ENCODE measurements at places on chromosomes 7 and 10. TPM values are rescaled to one million over a fixed set of nuclear protein-coding genes. Genes with fewer than 3 reads are reported as not detected.

- H3K27me3 ChIP-seq = no peaks in the 10 kb centered on the region
- no peak overlapping the region for H3K27ac ChIP-seq
- H3K4me1 ChIP-seq = no peaks in the 10 kb centered on the region
- peaks cover 6% of the 10 kb centered on the region for H3K36me3 ChIP-seq
- no peak for DNase-seq
These were observed 95.0 kb downstream of the VPS50 start for GRCh38 chr7:93327006-93327633.

FRAT1 gene
- 2.4 TPM for total RNA-seq

HMX3 gene
- not detected for total RNA-seq

DNA sequence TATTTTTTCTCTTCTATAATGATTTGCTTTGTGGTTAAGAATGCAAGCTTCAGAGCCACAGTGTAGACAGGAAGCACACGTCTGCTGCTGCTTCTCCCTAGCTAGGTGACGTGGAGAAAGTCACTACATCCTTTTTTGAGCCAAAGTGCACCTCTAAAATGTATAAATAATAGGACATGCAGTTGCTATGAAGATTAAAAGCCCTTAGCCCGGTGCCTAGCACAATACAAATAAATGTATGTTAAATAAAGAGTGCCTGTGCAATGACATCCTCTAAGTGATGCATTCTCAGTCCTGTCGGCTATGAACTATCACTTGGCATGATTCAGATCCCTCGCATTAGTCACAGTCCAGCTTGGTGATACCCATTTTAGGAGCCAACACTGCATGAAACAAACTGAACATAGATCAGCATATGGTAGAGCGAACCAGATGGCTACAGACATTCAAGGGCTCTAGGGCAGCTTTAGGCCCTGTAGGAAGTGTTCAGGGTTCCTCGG lies 4.8 kb upstream of the TRDMT1 start:
- peaks cover 51% of the 10 kb centered on the region for H3K4me1 ChIP-seq
- no peak overlapping the region for H3K4me3 ChIP-seq
- no peak overlapping the region for H3K27ac ChIP-seq
- no peaks in the 10 kb centered on the region for H3K27me3 ChIP-seq
- no peak for DNase-seq

- H3K4me1 ChIP-seq = peaks cover 9% of the 10 kb centered on the region
- DNase-seq = no peak
- no peak overlapping the region for H3K4me3 ChIP-seq
These were observed 237.9 kb downstream of the MGMT start for GRCh38 chr10:129704786-129705525.

GRCh38 chr10:124214610-124215375 lies 121.4 kb upstream of the CHST15 start:
- no peaks in the 10 kb centered on the region for H3K36me3 ChIP-seq
- peak overlapping the region; percentile 47 for H3K27ac ChIP-seq
- no peak overlapping the region for H3K4me3 ChIP-seq
- no peak for DNase-seq
- H3K27me3 ChIP-seq = peaks cover 18% of the 10 kb centered on the region
- peaks cover 19% of the 10 kb centered on the region for H3K4me1 ChIP-seq
